RCC 7860 (cell line): ENCODE measurements at places on chromosomes 11 and 22.

DNA sequence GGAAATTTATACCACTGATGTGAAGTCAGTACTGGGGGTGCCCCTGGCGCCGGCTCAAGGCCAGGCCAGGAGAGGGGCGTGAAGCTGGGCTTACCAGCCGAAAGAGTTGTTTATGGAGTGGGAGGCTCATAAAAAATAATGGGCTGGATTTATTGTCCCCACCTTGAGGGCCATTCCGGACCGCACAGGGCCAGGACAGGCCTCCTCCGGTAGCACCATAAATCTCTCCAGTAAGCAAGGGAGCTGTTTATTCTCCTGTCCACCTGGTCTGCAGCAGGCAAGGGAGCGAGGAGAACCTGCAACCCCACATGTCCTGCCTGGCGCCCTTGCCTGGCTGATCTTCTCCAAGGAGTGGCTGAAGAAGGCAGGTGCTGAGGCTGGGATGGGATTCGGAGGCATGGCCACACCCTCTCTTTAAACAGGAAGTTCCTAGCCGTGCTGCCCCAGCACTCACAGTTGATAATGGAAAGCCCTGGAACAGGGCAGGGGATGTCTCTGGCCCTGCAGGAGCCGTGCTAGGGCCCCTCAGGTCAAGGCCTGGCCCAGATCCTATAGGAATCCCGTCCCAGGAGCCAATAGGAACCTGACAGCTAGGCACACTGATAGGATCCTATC, 65.1 kb downstream of the SCUBE1 start:
- no peak for DNase-seq

GRCh38 chr22:33853200-33854097, 66.8 kb downstream of the LARGE1 start:
- peak; percentile 68 for DNase-seq

- no peak for DNase-seq
Observed at GRCh38 chr11:27921472-27921871, 186.5 kb downstream of the KIF18A start.

DNA sequence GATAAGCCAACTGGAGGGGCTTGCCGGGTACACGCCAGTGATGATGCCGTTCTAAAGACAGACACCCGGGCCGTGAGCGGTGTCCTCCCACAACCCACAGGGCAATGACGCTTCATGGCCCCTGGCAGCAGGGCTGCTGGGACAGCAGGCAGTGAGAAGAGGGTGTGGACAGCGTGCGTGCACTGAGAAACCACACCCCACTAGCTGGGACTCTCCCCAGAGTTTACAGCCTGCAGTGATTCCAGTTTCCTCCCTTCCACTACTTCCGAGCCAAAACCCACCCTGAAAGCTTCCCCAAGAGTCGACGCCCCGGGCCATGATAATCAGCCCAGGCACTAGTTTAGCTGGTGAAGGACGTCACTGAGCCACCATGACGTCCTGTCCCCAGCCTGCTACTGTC, 29.2 kb downstream of the CPT1A start:
- DNase-seq, result no peak

- DNase-seq, result no peak
Observed at GRCh38 chr11:33868647-33869461, 23.0 kb downstream of the LMO2 start.

- no peak for DNase-seq
Observed at GRCh38 chr11:109845437-109845836, 247.8 kb upstream of the ZC3H12C start.

- no peak for DNase-seq
Observed at GRCh38 chr11:42526426-42526825, 785.4 kb upstream of the API5 start.

- DNase-seq, result no peak
Observed at GRCh38 chr22:30294830-30295229, 5.5 kb upstream of the CASTOR1 start.

- DNase-seq, result no peak
Observed at GRCh38 chr11:72037554-72038311, 39.0 kb downstream of the IL18BP start.

DNA sequence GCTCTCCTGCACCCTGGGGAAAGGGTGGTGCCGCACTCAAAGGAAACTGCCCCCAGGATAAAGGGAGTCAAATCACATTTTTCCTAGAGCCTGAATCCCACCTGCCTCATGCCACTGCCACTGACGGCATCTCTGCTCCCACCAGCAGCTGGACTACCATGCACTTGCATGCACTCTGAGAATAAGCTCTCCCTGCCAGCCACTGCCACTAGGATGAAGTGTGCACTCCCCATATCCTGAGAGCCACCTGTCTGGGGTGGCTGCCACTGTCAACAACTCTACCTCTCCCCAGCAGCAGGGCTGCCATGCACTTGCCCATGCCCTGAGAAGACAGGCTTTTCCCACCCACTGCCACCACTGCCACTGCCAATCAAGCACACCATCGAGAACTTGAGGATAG, 31.6 kb downstream of the MRGPRX4 start:
- no peak for DNase-seq

GRCh38 chr22:27692243-27692642, 109.3 kb downstream of the MN1 start:
- no peak for DNase-seq

- no peak for DNase-seq
Observed at GRCh38 chr11:69264486-69264885, 29.5 kb upstream of the MYEOV start.

GRCh38 chr11:123698546-123699127, 42.8 kb downstream of the ZNF202 start:
- DNase-seq, result no peak

- peak; percentile 21 for DNase-seq
Observed at GRCh38 chr11:120517390-120517761, 5.8 kb downstream of the GRIK4 start.

GRCh38 chr22:38423512-38424503, 31.2 kb downstream of the KCNJ4 start:
- DNase-seq, result no peak

GRCh38 chr22:44423556-44424358, 74.3 kb downstream of the RTL6 start:
- no peak for DNase-seq

DNA sequence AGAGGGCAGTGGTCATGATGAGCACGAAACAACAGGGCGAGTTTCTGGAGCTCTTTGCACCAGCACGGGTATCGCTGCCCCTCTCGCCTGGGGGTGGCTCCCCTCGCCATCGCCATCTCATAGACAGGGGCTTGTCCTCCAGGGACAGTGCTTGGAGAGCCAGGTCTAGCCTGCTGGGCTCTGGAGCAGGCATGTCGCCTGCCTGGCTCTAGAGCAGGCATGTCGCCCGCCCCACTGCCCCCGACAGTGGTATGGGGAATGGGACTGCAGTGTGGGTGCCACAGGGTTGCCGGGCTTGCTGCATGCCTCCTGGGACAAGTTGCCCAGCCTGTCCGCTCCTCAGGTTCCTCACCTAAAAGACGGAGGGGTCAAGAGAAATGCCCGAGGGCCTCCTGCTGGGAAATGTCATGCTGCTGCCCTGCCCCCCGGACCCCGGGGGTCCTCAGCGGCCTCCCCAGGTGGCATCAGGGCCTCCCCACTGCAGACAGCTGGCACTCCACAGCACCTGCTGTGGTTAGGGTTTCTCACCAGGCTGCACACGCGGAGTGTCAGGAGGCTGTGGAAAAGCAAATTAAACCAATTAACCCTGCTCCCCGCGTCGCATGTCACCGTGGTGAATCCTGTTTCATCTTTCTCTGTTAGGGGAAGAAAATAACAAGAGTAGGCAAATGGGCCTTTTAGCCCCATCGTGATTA, 403.0 kb downstream of the TBC1D22A start:
- DNase-seq, result no peak

DNA sequence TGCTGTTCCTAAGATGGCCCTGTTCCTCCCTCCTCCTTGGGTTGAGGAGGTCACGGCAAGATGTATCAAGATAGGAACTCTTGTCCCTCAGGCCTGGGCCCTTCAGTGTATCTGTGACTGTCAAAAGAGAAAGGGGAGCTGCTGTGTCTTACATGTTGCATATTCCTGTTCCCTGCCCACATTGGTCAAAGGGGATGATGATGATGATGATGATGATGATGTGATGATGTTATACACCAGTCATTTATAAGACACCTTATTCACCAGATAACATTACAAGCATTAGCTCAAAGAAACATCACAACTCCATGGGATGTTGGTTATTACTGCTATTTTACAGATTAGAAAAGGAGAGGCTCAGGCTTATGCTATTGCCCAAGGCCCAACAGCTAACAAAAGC, 13.7 kb downstream of the FXYD6 start:
- no peak for DNase-seq

DNA sequence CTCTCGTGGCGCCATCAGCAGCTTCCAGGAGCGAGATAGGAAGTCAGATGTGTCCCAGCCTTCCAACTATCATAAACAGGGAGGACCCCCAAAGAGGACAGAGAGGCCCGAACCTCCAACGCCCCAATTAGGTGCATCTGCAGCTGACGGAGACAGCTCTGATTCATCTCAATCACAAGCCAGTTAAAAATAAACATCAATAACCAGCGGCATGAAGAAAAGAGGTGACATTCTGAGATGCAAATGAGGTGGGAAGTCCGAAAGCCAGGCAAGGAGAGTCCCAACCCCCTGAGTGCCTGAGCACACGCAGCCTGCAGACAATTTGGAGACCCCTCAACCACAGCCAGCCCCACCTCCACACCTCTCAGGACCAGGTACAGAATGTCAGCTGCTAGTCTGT, 28.1 kb upstream of the IGSF9B start:
- DNase-seq, result no peak

DNA sequence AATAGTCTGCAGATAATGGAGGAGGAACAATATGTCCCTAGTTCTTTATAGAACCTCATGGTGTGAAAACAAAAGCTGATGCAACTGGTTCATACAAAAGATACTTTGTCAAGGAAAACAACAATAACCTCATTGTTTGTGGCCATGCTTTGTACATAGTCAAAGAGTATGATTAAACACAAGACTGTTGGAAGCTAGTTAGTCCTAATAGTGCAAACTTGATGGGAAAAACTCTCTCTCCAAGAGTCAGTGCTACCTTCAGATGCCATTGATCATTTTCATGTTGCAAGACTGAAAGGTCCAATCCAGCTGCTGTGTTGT, 20.1 kb upstream of the PLAAT2 start:
- no peak for DNase-seq
